ENCODE measurements at places on chromosomes 6 and 20. TPM values are rescaled to one million over a fixed set of nuclear protein-coding genes. Genes with fewer than 3 reads are reported as not detected.

Gene ASIP
- not detected for total RNA-seq

GRCh38 chr20:1094751-1095150 lies 23.7 kb upstream of the PSMF1 start:
- no peak overlapping the region for H3K27ac ChIP-seq
- no peaks in the 10 kb centered on the region for H3K36me3 ChIP-seq
- DNase-seq: no peak
- no peak overlapping the region for H3K4me3 ChIP-seq
- H3K4me1 ChIP-seq: no peaks in the 10 kb centered on the region

Gene BHLHE23
- not detected for total RNA-seq

Gene IL20RA
- total RNA-seq: not detected

Gene TXLNB
- 0.72 TPM for total RNA-seq

Gene TRIM31
- not detected for total RNA-seq

Gene TGM2
- not detected for total RNA-seq

DNA sequence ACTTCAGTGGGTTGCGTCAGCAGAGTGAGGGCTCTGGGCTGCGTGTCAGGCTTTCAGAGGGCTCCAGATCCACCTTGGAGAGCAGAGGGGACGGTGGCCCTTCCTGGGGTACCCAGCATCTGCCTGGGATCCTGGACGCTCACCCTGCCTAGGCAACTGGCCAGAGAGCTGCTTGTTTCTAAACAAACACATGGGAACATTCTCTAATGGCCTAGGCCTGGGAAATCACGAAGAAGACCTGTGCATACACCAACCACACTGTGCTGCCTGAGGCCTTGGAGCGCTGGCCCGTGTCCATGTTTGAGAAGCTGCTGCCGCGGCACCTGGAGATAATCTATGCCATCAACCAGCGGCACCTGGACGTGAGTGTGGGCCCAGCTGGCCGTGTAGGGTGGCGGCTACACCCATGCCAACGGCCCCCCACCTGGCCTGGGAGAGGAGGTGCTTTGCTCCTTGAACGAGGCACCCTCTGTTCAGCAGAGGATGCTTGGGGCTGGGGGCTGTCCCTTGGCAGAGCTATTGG lies 32.2 kb downstream of the PYGB start:
- H3K4me1 ChIP-seq: peaks cover 16% of the 10 kb centered on the region
- peaks cover 41% of the 10 kb centered on the region for H3K36me3 ChIP-seq
- no peak for DNase-seq
- H3K27ac ChIP-seq: no peak overlapping the region

Gene LAMA2
- total RNA-seq: 0.45 TPM

- H3K4me1 ChIP-seq: no peaks in the 10 kb centered on the region
- no peak overlapping the region for H3K4me3 ChIP-seq
- no peak overlapping the region for H3K27ac ChIP-seq
- no peaks in the 10 kb centered on the region for H3K27me3 ChIP-seq
- no peaks in the 10 kb centered on the region for H3K36me3 ChIP-seq
- no peak for DNase-seq
Measured at GRCh38 chr20:15600565-15600964, 972.7 kb downstream of the KIF16B start.

Measured in T-cell (primary cell).